ENCODE measurements at places on chromosomes 6 and 20.
A peak's percentile ranks its signal among the peaks of the same experiment; 100 is the strongest.

DNA sequence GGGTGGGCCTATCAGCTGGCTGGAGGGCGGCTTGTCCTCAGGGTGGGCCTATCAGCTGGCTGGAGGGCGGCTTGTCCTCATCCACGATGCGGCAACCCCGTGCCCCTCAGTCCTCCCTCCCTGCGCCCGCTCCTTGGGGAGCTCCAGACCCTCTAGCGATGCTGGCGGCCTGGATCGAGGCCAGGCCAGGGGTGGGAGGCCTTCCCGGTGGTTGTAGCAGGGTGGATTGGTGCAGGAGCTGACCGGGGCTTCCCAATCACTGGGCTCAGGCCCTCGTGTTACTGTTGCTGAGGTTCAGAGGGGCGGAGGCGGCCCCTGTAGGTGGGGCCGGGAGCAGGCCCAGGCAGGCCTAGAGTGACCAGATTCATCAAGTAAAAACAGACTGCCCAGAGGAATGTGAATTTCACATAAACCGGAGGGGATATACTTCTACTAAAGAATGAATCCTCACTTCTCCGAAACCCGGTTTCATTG lies 8.8 kb downstream of the SLC17A9 start:
- DNase-seq = peak; percentile 46
- no peak overlapping the region for H3K27ac ChIP-seq
- no peaks in the 10 kb centered on the region for H3K27me3 ChIP-seq
- H3K36me3 ChIP-seq = no peaks in the 10 kb centered on the region
- no peaks in the 10 kb centered on the region for H3K4me1 ChIP-seq

DNA sequence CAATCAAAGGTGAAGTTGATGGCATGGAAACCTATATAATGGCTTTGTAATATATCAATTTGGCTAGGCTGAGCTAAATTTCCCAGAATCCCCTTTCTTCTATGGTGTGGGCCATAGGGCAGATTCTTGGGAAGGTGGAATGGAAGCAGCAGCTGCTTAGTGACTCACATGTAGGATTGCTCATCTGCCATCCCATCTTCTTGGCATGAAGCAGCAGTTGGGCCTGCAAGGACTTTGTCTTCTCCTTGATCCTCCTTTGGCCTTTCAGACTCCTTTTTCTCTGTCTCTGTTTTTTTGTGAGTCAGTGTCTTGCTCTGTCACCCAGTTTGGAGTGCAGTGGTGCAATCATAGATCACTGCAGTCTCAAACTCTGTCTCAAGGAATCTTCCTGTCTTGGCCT lies 52.6 kb upstream of the CEP162 start:
- no peaks in the 10 kb centered on the region for H3K4me1 ChIP-seq
- no peak overlapping the region for H3K4me3 ChIP-seq
- H3K27ac ChIP-seq = no peak overlapping the region
- no peaks in the 10 kb centered on the region for H3K27me3 ChIP-seq
- no peaks in the 10 kb centered on the region for H3K36me3 ChIP-seq

GRCh38 chr6:54102238-54102637 lies 9.0 kb upstream of the MLIP start:
- H3K27ac ChIP-seq = no peak overlapping the region
- no peak for DNase-seq
- no peaks in the 10 kb centered on the region for H3K36me3 ChIP-seq

- H3K27me3 ChIP-seq = no peaks in the 10 kb centered on the region
- no peak overlapping the region for H3K4me3 ChIP-seq
- DNase-seq = no peak
- H3K27ac ChIP-seq = no peak overlapping the region
- H3K4me1 ChIP-seq = peaks cover 15% of the 10 kb centered on the region
These were observed 141.1 kb upstream of the RNF24 start for GRCh38 chr20:4156411-4156810.

DNA sequence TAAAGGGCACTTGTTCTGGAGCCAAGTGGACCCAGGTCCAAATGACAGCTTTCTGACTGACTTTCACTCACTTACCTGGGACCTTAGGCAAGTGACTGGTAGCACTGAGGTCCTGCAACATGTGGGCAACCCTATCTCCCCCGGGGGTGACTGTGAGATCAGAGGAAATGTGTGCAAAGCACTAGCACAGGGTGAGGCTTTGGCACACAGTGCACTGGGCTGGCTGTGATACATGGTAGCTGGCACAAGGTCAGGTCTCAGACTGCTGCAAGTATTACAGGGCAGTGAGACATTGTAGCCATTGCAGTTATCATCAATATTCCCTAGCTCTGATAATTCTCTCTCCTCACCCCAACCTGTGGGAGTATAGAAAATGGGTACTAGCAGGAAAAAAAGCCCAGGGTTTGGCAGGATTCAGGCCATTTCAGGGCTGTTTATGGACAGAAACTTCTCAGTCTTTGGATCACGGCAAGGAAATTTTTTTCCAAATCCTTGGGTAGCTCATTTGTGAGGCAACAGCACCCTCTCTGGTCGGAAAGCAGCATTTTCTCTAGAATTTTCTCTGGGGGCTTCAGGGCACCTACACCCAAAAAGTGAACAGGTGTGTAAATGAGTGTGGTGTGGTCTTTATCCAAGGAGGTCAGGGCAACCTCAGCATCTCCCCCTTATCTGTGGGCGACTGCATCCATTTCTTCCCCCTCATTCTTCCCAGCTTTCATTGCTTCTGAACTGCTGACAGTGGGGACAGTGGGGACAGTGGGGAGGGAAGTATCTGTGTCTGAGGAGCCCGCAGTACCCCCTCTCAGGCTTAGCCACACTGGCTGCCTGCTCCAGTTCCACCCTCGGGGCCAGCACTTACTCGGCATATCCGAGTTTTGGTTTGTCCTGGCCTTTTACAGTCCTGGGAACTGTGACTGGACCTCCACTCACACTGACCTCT lies 148.7 kb upstream of the PHACTR3 start:
- peaks cover 18% of the 10 kb centered on the region for H3K4me1 ChIP-seq
- DNase-seq = peak; percentile 91
- no peaks in the 10 kb centered on the region for H3K36me3 ChIP-seq
- no peaks in the 10 kb centered on the region for H3K27me3 ChIP-seq

GRCh38 chr6:154535147-154535546 lies 24.7 kb upstream of the CNKSR3 start:
- H3K27ac ChIP-seq = no peak overlapping the region
- no peak overlapping the region for H3K4me3 ChIP-seq
- H3K36me3 ChIP-seq = no peaks in the 10 kb centered on the region
- DNase-seq = no peak
- H3K27me3 ChIP-seq = no peaks in the 10 kb centered on the region

- H3K4me3 ChIP-seq = no peak overlapping the region
- no peak for DNase-seq
- H3K27ac ChIP-seq = no peak overlapping the region
- no peaks in the 10 kb centered on the region for H3K4me1 ChIP-seq
- H3K36me3 ChIP-seq = no peaks in the 10 kb centered on the region
- no peaks in the 10 kb centered on the region for H3K27me3 ChIP-seq
These were observed 42.4 kb downstream of the TNFRSF21 start for GRCh38 chr6:47267301-47267700.

DNA sequence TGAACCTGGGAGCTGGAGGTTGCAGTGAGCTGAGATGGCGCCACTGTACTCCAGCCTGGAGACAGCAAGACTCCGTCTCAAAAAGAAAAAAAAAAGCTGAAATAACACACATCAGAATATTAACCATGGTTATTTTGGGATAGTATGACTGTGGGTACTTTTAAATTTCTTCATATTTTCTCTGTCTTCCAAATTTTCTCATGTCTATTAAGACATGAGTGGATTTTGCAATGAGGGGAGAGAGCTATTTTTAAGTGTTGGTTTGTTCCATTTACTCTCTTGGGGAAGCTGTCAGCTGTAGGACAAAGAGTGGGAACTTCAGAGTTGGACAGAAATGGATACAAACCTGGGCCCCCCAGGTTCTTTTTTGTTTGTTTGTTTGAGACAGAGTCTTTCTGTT lies 10.3 kb downstream of the ADISSP start:
- no peaks in the 10 kb centered on the region for H3K4me1 ChIP-seq
- no peaks in the 10 kb centered on the region for H3K27me3 ChIP-seq
- H3K27ac ChIP-seq = no peak overlapping the region
- DNase-seq = no peak
- no peaks in the 10 kb centered on the region for H3K36me3 ChIP-seq

DNA sequence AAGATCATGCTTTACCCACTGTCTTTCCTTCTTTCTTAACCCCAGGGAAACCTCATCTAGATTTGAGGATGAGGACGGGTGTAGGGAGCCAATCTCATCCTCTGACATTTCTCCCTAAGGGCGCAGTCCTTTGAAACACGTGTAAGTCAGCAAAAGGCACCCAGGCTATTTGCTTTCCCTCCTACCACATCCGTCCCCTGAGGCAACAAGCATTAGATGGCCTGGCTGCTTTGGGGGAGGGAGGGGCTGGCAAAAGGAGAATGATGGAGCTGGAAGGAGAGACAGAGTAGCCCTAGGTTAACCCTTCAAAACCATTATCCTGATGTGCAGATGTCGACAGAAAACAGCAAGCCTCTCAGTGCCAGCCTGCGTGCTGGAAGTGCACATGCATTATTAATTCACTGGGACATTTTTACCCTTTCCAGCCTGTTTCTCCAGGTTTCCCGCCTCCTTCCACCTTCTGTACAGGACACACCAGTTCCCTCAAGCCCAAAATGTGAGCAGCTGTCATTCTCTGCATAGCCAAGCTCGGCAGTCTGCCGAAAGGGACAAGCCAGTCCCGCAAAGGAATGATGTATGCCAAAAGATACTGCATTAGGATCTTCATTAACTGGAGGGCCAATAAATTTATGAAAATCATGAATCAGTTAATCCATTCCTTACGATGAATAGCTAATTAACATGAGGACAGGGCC lies 547.2 kb downstream of the CD83 start:
- H3K4me3 ChIP-seq = no peak overlapping the region
- H3K4me1 ChIP-seq = no peaks in the 10 kb centered on the region
- no peaks in the 10 kb centered on the region for H3K36me3 ChIP-seq
- DNase-seq = no peak

DNA sequence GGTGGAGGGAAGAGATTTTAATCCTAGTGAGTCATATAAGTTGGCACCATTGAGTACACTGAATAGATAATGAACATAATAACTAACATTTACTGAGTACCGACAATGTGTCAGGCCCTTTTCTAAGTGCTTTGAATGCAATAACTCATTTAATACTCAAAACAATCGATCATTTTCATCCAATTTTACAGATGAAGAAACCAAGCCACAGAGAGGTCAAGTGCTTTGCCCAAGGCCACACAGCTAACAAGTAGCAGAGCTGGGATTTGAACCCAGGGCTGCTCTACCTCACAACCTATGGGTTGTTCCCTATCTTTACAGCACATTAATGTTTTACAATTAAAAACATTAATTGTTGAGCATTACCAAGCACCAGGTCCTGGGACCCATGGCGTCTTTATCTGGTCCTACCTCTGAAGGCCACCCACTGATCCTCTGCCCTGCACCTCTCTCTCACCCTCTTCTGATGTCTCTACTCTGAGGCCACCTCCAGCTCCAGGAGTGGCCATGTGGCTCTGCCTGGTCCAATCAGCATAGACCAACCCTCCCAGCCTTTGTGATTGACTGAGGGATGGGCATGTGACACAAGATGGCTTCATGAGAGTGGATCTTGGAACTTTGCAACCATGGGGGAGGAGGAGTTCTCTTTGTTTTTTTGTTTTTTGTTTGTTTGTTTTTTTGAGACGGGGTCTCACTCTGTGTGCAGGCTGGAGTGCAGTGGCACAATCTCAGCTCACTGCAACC lies 83.9 kb downstream of the KCNB1 start:
- DNase-seq = no peak
- H3K27me3 ChIP-seq = no peaks in the 10 kb centered on the region
- no peak overlapping the region for H3K27ac ChIP-seq
- H3K4me1 ChIP-seq = peaks cover 36% of the 10 kb centered on the region

DNA sequence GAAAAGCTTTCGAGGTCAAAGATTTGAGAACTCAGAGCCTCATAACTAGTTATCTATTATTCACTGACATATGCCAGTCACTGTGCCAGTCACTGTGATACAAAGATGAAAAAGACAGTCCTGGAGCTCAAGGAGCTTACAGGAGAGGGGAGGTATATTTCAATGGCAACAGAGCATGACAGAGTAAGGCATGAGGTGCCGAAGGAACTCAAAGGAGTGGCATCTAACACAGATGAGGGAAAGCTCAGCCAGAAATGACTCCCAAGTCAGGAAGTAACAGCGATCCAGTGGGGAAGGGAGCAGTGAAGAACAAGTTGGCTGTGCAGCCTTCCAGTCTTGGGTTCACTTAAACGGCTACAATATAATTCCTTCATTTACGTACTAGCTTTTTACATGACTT lies 46.6 kb downstream of the DTNBP1 start:
- no peak overlapping the region for H3K27ac ChIP-seq
- H3K36me3 ChIP-seq = no peaks in the 10 kb centered on the region
- peaks cover 7% of the 10 kb centered on the region for H3K4me1 ChIP-seq
- no peak for DNase-seq

- DNase-seq = no peak
- H3K36me3 ChIP-seq = no peaks in the 10 kb centered on the region
These were observed 126.9 kb downstream of the TMEM242 start for GRCh38 chr6:157196391-157196790.

DNA sequence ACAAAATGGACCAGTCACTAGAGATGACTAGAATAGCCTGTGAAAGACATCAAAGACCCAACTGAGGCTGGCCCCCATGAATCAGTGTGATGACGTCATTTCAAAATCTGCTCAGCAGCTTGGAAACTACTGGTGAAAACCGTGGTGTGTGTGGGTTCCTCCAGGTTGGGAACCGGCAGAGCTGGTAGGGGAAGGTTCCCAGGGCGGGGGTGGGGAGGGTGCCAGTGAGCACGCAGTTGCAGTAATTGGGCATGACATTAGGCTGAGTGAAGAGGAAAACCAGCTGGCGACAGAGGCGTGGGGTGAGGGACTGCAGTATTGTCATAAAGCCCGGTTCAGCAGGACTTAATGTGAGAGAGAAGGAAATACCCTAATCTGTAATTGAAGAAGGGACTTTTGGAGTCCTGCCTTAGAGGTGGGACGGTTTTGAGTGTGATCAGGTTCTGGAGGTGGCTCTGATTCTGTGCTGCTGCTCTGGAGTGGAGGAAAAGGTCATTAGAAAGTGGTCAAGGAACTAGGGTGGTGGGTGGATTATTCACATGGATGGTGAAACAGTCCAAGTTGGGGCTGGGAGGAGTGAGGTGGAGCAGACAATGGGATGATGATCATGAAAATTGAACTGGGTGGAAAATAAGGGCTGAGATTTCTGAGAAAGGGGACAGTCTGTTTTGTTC lies 52.0 kb upstream of the MTHFD1L start:
- DNase-seq = no peak
- H3K27me3 ChIP-seq = no peaks in the 10 kb centered on the region
- H3K27ac ChIP-seq = no peak overlapping the region
- no peaks in the 10 kb centered on the region for H3K36me3 ChIP-seq
- H3K4me1 ChIP-seq = peaks cover 9% of the 10 kb centered on the region

GRCh38 chr6:39314273-39314795 lies at the start of gene KCNK17:
TSS of gene KCNK17 (minus strand) at chr6:39314419. CDS start at chr6:39314320, 99 bp downstream.
- no peak within 1 kb of the TSS for H3K27ac ChIP-seq
- no peak for DNase-seq
- peaks cover 9% of the 10 kb centered on the region for H3K4me1 ChIP-seq
- peak within 1 kb of the TSS; percentile 57 for H3K4me3 ChIP-seq
- H3K27me3 ChIP-seq = no peaks in the 10 kb centered on the region

- no peaks in the 10 kb centered on the region for H3K27me3 ChIP-seq
- no peaks in the 10 kb centered on the region for H3K36me3 ChIP-seq
- no peaks in the 10 kb centered on the region for H3K4me1 ChIP-seq
These were observed 135.6 kb upstream of the PTPRK start for GRCh38 chr6:128655978-128656498.

- no peak overlapping the region for H3K27ac ChIP-seq
- H3K36me3 ChIP-seq = no peaks in the 10 kb centered on the region
- H3K27me3 ChIP-seq = no peaks in the 10 kb centered on the region
These were observed 8.7 kb downstream of the MMP24OS start for GRCh38 chr20:35269055-35269781.

GRCh38 chr6:150667977-150668716 lies 68.5 kb downstream of the PLEKHG1 start:
- DNase-seq = peak; percentile 95
- no peaks in the 10 kb centered on the region for H3K27me3 ChIP-seq
- peaks cover 18% of the 10 kb centered on the region for H3K4me1 ChIP-seq

Data from testis (tissue), 5 donors.